RPMI7951 (cell line): ENCODE measurements at places on chromosomes 1 and 21. TPM values are rescaled to one million over a fixed set of nuclear protein-coding genes. Genes with fewer than 3 reads are reported as not detected.

DNA sequence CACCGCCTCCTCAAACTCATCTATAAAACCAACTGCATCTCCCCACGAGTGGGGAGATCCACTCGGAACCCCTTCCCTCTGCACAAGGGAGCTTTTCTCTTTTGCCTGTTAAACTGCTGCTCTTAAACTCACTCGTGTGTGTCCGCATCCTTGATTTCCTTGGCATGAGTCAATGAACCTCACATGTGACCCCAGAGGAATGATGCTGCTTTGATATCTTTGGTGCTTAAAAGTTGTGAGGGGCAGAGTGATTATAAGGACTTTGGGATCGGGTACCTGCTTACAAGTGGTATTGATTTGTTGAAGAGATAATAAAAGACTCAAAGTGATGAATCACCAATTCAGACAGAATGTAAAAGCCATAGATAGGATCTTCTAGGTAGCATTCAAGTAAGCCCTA, 125.3 kb downstream of the GREM2 start:
- DNase-seq = no peak

DNA sequence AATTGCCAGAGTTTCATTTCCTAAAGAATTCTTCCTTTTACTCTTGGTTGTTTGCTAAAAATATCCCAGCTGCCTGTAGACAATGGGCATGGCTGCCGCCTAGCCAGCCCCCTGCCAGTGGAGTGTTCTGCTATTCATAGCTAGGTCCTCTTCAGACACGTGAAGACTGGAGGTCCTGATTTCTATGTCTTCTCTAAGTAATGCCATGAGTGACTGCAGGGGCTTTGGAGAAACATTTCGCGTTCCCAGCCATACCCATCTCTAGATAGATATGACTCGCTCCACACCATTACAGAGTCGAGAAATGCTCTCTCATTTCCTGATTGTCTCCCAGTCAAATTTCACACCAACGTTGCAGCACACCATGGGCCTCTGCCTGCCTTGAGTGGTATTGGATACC, 99.5 kb upstream of the BACE2 start:
- no peak for DNase-seq

DNA sequence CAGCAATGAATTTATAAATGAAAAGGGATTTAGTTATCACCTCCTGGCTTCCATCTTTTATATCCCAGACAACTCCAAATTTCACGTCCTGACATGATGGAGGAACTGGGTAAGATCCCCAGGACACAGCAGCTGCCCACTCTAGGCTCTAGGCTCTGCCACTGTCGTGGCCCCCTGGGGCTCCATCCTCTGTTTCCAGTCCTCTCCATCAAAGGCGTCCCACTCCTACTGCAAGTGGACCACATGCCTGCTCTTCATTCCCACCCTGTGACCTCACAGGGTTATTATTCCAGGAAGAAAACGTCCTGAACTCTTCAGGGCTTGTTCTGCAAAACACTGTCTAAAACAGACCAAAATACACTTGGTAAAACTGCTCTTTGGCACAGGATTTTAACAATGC, 11.9 kb downstream of the URB1 start:
- no peak for DNase-seq

- DNase-seq = no peak
Observed at GRCh38 chr21:15559660-15560059, 170.1 kb upstream of the USP25 start.

DNA sequence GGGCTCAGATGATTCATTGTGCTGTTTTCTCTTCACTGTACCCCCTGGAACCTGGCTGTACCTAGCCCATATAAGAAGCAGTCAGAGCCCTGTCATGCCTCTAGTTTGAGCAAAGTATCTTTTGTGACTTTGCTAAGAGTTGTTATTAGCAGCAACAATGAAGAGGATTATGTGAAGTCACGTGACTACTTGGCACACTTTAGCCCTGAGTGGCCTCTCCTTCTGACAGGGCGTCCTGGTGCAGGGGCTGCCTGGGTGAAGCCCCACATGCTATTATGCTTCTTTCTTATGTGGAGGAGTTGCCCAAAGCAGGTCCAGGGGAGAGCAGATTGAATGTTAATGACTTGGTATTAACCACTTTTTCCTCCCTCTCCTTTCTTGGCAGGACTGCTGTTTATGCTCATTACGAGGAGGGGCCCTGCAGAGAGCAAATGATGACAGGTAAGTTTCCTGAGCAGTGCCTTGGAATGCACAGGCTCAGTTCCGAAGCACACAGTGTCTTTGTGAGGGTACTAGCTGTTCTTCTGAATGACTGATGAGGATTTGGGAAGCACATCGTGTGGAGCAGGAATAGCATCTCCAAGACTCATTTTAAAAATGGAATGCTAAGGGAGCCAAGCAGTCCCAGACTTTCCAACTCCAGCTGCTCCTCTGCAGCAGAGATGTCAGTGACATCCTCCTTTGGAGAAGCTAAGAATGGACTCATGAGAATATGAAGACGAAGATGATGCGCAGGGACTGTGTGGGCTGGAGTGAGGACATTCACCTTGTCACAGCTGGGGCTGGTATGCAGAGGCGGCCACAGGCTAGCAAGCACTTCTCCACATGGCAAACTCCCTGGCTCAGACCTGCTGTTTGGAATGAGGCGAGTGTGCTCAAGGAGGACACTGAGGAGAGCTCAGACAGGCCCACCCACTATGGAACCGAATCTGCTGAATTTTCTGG, 15.2 kb upstream of the ST3GAL3 start:
- no peak for DNase-seq

DNA sequence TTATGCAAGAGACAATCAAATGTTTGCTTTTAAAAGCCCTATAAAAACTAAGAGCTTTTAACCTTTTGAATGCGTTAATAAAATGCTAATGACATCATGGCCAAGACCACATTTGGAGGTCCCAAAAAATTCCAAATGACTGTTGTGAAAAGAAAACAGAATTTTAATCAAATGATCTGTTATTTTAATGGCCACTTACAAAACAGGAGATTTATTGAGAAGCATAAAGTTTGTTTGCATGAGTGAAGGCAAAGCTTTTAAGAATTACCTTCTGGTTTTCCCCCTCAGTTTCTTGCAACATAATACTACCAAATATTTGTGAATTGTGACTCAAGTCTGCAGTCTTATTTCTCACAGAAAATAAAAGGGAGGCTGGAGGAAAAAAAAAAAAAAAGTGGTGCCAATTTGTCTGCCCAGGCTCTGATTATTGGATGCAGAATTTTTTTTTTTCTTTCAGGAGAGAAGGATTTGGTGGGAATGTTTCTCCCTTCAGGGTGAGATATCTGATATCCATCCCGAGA, 60.7 kb downstream of the GORAB start:
- peak; percentile 17 for DNase-seq

DNA sequence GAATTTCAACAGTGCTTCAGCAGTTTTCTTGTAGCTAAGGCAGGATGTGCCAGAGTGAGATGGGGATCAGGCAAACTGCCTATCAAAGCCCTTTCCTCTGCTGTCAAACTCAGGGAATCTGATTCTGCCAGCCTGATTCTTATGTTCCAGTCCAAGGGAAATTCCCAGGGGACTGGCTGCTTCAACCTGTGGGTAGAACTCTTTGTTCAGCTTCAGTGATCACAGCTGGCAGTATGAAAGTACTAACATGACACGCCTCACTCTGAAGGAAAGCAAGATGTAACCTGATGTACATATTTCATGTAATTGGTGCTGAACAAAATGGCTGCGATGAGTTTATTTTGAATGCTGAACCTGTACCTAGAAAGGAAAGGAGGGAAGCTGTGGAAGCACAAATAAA, 40.1 kb upstream of the SLC5A9 start:
- no peak for DNase-seq

GRCh38 chr1:196543833-196544232, 64.4 kb downstream of the KCNT2 start:
- DNase-seq = no peak

DNA sequence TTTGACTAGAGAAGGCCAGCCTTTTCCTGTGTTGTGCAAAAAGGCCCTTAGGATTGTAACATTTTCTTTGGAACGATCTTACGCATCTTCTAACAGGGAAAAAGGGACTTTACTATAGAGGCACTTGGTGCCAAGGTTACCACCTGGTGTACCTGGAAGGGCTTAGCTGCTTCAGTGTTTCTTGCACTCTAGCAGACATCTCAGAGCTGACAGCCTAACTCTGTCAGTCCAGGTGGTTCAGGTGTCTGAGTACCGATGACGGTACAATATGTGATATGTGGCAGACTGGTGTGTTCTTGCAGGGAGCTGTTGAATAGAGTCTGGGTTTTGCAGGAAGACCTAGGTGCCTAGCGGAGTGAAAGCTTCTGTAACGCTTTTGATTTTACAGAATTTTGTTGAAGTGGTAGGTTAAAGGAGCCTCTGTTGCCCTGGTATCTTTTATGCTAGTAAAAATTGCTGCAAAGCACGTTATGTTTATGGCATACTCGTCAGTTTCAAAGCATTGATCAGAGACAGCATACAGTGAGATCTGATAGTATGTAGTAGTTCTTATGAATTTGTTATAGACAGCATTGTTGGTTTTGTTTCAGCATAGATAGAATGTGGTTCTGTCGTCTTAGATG, 1.4 kb downstream of the MAGI3 start:
- no peak for DNase-seq

DNA sequence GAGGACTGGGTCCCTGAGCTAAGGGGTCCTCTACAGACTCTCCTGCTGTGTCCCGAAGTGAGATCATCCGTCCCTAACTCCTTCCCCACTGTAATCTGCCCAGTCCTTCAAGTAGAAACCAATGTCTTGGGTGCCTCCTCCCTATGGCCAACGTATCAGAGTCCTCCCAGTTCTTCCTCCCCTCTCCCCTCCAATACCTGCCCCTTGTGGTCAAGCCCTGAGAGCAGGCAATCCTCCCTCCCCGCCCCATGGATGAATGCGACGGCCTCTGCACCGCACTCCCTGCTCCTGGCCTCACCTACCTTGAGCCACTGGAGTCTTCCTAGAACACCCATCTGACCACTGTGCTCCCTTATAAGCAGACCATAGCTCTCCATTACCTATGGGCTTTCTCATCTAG, 31.1 kb downstream of the HTR6 start:
- no peak for DNase-seq

DNA sequence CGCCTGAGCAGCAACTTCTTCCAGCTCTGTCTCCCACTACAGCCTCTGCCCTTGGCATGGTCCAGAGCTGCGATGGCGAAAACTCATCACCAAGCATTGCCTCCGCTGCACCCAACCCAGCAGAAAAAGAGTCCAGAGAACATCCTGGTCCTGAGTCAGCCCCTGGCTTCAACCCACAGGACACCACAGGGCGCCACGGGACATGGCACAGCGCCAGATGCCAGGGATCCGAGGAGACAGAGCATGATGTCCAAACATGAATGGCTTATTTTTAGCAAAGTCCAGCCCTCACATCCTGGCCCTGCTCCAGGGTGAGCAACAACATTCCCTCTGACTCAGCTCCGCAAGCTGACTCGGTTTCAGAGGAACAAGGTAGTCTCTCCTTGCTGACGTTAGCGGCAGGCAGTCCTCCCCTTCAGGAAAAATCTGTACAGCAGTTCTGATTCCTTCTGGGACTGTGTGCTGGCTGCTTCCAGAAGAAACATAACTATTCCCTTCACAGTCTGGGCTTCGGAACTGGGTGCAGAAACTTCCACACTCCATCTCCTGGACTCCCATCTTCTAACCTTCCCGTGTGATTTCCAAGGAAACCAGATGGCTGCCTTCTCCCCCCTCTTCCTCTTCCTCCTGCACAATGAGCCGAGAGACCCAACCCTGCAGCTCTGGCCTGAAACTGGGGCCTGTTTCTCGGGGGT, 131.3 kb downstream of the TOMM20 start:
- DNase-seq = peak; percentile 100

DNA sequence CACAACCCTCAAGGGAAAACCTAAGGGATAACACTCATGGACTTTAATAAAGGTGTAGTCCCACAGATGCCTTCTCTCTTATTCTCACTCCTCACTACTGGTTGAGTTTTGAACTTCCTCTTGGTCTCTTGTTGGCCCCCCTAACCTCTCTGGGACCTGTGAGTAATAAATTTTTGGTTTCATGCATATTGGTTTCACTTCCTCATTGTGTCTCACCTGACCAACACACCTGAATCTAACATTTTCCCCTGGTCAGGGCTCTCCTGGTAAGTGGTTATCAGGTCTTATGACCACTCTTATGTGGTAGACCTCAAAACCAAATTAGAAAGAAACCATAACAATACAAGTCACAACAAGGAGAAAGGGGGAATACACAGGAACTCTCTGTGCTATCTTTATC, 60.5 kb upstream of the PRMT6 start:
- DNase-seq = no peak

GRCh38 chr1:33902486-33903209, 38.8 kb downstream of the HMGB4 start:
- DNase-seq = no peak

DNA sequence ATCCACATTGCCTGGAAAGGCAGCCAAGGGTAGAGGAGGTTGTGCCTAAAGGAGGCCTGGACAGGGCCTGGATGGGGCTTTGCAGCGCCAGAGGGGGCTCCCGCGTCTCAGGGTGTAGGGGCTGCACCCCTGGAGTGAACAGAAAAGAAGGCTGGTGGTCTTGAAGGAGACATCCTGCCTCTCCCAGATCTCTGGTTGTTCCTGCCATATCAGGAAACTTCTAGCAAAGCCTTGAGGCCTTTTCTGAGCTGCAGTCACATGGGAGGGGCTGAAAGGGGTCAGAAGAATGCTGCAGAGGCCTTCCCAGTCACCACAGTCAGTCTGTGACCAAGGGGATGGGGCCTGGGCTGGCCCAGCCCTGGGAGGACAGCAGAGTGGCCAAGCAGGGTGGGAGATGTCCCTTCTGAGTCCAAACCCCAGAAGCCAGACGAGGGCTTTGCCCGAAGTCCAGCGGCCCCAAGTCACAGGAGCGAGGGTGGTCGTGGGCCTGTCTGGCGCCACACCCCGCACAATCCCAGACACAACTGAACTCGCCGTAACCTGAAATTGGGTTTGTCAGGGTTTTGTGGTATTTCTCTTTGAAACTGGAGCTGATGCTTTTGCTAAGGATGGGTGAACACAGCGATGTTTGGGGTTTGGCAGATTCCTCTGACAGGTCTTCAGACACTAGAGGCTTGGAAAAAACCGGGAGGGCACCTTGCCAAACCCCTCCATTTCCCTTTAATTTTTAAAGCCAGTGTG, 29.6 kb downstream of the SIM2 start:
- no peak for DNase-seq

DNA sequence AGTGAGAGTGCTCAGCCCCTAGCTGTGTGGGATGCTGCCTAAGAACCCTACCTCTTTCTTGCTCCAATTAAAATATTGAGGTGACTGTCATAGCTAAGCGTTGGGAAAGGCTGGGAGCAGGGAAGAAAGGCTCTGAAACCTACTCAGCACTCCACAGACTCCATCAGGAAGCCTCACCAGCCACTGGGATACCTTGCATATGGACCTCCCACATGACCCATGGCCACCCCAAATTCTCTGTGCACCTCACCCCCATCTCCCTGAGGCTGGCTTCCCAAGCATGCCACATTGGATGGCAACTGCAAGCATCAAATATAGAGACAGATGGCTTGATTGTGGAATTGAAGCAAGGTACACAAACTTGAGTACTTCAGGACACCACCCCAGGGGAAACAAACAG, 41.8 kb downstream of the FLVCR1 start:
- no peak for DNase-seq

GRCh38 chr21:41482301-41482700, 25.7 kb downstream of the TMPRSS2 start:
- no peak for DNase-seq

GRCh38 chr21:41927727-41928409, 25.9 kb downstream of the C2CD2 start:
- no peak for DNase-seq

HOOK1 gene
- not detected in 2 replicates for total RNA-seq

MCM3AP gene
- 27.5 and 37.5 TPM in 2 replicates for total RNA-seq

A3GALT2 gene
- total RNA-seq = not detected in 2 replicates

NTMT2 gene
- total RNA-seq = not detected in 2 replicates

S100A7A gene
- not detected in 2 replicates for total RNA-seq

DYNLT5 gene
- total RNA-seq = not detected in 2 replicates

MUTYH gene
- total RNA-seq = 11.4 and 14.3 TPM in 2 replicates

GUCA2B gene
- total RNA-seq = not detected in 2 replicates
